ENCODE measurements at places on chromosomes 2 and 18.

- DNase-seq, result no peak
Observed at GRCh38 chr2:236207472-236207871, 39.3 kb upstream of the GBX2 start.

DNA sequence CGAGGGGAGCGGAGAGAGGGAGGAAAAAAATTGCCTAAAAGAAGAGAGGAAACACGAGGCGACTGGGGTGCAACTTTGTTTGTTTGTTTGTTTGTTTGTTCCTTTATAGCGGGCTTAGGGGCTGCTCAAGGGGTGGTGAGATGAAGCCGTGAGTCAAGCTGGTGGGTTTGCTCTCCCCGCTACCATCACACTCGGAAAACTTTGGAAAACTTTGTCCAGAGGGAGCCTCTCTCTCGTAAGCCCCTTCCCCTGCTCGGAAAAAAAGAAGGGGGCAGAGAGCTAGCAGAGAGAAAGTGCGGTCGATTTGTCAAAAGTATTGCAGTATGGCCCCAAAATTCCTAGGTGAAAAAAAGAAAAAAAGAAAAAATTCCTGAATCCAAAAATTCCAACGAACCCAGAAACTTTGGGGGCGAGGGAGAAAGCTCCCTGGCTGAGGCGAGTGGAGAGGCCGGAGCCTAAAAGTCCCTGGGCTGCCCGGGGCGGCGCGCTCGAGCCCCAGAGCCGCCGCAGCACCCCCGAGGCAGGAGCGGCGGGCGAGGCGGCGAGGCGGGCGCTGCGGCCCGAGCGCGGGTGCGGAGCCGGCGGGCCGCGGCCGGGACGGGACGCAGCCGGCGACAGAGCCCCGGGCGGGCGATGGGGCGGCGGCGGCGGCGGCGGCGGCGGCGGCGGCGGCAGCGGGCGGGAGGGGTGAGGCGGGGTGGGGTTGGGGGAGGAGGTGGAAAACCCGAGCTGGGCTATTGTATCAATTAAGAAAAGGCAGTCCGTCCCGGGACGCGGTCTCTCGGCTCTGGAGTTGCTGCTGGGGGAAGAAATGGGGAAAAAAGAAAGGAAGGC, 558 bp upstream of the CYP26B1 start:
- DNase-seq, result no peak

- DNase-seq, result no peak
Observed at GRCh38 chr2:119206201-119206600, 17.4 kb upstream of the STEAP3 start.

DNA sequence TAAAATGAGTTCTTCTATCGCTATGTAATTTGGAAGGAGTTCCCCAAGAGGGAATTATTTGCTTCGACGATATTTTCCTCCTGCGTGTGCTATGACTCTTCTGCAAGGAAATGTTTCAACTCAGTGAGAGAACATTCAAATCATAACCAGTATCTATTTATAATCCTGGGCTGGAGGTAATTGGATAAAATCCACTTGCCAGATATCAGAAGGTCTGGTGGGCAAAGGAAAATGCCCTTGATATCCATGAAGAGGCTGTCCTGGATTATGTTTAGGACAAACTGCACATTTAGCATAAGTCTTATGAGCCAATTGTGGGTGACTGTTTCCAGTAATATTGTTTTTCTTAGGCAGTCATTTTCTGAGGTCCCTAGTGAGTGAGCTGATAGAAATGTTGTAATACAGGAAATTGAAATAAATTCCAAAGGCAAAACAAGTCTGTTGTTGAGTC, 17.7 kb downstream of the RPIA start:
- no peak for DNase-seq

GRCh38 chr2:101047774-101048173, 45.7 kb downstream of the RPL31 start:
- DNase-seq, result no peak

DNA sequence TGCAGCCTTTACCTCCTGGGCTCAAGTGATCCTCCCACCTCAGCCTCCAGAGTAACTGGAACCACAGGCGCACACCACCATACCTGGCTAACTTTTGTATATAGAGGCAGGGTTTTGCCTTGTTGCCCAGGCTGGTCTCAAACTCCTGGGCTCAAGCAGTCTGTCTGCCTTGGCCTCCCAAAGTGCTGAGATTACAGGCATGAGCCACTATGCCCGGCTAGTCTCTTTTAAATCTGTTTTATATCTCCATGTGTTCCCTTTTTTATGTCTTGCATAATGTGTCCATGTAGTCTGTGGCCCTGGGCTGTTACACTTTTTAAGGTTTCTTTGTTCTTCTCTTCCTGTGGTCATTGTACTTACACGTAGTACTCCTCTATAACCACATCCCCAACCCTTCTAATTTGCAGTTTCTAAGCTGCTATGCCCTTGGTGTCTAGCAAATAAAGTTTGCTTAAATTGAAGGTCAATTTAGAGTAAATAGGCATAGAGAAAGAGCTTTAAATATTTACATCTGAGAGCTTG, 168.2 kb downstream of the MCFD2 start:
- DNase-seq, result no peak

DNA sequence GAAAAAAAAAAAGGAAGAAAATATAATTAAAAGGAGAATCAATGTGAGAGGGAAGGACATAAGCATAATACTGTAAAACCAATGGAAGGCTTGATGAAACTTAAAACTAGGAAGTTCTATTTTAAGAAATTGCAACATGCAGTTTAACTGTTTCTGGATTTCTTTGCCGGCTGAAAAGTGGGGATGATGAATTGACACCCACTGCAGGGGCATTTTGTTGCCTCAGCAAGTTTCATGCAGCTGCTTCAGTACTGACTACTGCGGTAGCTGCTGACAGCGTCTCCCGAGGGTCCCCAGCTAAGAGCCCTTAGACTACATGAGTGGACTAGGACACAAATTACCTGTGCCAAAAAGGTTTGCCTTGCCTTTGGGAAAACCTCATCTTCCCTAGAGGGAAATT, 69.2 kb downstream of the B3GNT2 start:
- no peak for DNase-seq

DNA sequence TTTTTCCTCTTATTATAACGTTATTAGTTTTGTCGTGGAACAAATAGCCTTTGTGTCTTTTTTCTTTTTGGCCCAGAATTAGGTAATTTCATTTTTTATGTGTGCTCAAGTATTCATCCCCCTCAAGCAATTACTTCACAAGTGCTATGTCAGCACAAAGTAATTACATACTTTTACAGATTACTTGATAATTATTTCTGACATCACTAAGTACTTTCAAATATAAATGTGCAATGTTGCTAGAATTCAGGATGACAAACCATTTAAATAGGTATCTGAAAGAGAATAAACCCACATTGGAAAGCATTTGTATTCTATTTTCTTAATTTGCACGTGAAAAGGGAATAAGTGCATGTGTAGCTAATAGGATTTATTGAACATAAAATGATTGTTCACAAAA, 238.2 kb downstream of the CDH7 start:
- no peak for DNase-seq

DNA sequence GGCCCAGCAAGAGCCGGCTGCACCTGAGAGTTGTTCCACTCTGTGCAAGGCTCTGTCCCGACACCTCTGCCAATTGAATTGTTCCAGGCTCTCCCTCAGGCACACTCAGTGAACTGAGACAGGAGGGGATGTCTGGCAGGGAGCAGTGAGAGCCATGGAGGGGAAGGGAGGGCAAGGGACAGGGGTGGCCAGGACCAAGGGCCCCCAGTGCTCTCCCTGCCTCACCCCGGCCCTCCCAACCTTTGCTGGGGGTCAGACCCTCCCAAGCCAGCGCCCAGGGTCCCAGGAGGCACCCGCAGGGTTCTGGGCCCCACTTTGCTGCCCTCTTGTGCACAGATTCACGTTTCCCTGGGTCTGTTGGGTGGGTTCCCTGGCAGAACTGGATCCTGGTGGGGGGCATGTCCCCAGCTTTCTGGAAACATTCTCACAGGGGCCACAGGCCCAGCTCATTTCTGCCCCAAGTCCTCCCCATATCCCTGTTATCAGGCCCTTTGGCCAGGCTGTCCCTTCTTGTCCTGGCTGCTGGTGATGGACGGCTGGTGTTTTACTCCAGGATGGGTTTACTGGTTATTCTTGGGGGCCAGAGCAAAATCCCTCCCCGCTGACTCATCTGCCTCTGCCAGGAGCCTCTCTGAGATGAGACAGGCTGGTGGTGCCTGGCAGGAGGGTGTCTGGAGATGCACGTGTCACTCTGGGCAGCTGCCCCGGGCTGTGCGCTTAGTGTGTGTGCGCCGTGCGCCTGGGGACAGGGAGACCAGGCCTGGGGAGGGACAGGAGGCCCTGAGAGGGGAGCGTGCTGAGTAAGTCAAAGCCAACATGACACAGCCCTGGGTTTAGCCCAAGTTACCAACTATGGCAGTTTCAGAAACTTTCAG, 136.5 kb upstream of the CTDP1 start:
- DNase-seq, result no peak

DNA sequence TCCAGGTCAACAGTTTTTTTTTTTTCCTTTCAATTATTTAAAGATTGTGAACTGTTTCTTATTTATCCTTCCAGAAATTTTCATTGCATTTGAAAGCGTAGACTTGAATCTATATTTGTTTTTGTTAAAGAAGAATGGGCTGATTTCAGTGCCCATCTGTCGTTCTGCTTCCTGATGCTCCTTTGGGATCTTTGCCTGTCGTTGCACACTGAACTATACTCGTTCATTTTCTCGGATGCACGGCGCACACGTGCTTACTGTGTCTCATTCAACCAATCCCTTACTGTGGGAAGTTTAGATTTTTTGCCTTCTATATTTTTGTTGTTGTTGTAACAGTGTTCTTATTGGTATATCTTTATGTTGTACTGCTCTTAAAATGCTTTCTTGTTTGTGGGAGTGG, 149.7 kb downstream of the VAPA start:
- DNase-seq, result no peak

DNA sequence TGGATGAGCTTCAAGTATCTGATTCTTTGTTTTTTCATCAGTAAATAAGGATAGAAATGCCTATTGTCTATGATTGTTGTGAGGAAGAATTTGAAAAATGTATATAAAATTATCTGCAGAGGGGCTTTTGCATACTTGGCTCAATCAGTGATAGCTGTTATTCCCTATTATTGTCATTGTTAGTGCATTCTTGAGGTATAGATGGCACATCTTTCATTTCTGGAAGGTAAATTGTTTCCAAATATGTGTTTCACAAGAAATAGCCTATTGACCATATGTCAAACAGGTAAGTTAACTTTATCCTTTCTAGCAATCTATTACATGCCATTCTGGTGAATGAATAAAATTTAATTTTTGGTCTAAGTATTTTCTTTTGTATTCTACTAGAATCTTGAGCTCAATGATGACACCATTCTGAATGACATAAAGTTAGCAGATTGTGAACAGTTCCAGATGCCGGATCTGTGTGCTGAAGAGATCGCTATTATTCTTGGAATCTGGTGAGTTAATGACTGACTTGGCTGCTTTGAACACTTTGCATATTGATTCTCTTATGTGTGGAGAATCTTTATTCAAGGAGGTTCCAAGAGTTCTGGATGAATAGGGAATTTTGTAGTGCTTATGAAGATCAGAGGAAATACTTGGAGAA, 44.2 kb downstream of the TTC27 start:
- no peak for DNase-seq

GRCh38 chr2:236857246-236857645, 228.4 kb upstream of the COPS8 start:
- DNase-seq, result no peak

DNA sequence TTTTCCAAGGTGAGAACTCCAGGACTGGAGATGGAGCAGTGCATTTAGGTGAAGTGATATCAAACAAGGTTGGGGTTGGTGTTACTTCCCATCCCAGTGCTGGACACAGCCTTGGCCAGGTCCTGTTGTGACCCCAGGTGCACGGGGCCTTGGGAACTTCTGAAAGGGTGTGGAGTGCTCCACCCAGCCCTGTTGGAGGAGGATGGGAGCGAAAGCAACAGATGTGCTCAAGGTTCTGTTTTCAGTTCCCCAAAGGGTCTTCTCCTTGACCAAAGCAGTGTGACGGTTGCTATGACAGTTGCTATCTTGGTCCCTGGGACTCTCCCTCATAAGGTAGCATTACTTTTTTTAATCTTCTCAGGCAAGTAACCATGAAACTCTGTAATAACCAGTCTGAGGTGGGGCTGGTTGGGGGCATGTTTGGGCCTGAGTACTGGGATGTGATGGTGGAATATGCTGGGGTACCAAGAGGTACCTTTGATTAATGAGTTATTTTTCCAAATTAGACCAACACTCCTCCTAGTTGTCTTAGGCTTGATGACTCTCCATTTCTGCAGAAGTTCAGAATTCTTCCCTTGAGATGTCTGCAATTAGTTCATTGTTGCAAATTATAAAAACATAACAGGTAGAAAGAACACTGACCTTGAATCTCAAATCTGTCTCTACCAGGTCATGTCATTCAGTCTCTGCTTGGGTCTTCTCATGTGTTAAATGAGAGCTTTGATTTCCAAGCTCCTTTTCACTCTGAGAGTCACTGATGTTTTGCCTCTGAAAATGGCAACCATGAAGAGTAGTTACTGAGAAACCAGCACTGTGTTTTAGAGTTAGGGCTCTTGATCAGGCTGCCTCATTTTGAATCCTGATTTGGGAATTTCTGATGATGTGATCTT, 154.5 kb downstream of the RPIA start:
- DNase-seq, result no peak

DNA sequence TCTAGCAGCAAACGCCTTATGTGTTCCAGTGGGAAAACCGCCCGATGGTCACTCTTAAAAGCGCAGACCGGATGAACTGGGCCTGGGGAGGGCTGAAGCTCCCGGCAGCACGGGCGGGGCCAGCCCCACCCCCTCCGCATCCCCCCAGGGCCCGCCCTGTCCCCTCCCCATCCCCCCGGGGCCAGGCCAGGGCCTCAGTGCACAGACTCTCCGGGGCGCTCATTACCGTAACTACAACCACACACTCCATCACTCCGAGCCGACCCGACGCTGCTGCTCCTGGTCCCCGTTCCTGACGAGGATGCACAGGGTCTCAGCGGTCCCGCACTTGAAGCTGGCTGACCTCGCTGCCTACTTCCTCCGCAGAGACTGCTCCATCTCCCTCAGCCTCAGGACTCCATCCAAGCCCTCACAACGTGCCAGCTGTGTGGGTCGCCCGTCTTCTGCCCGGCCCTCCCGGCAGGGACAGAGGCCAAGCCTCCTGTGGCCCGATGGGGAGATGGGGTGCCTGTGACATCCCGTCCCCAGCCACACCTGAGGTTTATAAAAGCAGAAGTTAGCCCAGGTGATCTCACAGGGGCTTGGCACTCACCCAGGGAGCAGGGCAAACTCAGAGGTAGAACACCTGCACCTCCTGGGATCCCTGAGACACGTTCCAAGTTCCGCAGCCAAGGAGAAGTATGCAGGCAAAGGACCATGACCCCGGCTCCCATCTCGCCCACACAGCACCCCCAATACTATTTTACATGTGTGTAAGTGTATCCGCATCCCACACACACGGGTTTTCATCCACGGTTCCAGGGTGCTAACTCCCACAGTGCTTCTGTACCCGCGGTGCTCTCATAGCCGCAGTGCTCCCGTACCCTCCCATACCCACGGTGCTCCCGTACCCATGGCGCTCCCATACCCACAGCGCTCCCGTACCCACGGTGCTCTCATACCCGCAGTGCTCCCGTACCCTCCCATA, 36.0 kb downstream of the SLC66A2 start:
- DNase-seq, result no peak

- no peak for DNase-seq
Observed at GRCh38 chr2:98932778-98933343, 3.2 kb downstream of the CRACDL start.

GRCh38 chr2:57180042-57180567, 866.5 kb upstream of the VRK2 start:
- DNase-seq, result no peak

GRCh38 chr2:206218156-206218555, 56.3 kb upstream of the ZDBF2 start:
- DNase-seq, result no peak
